ENCODE measurements at places on chromosomes 11 and 22.
A peak's percentile ranks its signal among the peaks of the same experiment; 100 is the strongest.

- DNase-seq: no peak
Observed at GRCh38 chr11:27471589-27472397, 797 bp downstream of the LGR4 start.

DNA sequence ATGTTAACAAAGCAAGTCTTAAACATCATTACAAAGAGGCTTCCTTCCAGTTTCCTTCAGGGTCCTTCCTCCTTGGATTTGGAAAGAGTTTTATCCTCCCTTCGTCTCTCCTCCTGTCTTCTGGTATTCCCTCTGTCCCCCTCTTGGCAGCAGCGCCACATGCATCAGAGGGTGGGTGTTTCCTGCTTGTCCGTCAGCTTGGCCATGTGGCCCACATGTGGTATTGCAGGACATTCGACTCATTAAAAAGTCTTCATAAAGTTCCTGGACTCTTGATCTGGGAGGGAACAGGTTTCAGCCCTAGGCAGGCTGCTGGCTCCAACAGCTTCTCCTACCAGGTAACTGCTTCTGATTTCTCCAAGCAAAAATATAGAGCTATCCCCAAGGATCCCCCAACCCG is 189.8 kb downstream of the CSNK2A3 start:
- no peak for DNase-seq

- no peak for DNase-seq
Observed at GRCh38 chr22:48434156-48434867, 1393.4 kb downstream of the BRD1 start.

DNA sequence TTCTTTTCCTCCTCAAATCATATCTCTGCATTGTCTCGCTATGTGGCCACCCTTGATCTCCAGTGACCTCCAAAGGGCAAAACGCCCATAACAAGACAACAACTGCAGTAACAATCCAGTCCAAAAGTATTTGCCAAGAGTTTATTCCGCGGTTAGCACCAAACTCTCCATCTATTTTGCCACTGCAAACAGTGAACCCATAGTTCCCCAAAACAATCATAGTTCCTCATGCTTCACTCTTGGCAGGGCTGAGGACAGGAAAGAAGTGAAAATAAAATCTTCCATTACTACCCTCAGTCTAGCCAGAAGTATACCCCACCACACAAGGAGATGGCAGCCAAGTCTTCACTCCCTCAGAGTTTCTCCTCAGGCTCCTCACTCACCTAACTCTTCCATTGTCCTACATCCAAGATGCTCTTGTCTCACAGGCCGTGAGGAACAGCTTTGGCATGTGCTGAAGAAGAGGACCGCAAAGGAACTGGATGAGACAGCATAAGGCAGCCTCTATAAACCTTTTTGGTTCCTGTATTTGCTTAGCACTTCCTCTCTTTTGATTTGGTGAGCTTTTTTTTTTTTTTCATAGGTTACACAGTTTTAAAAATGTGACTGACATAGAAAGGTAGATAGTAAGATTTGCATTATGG is at the start of gene LPXN:
Gene LPXN, minus strand, starts transcription at position 480 of the 644 bp plus-strand sequence. Its CDS starts 84 bp downstream, at position 396.
- DNase-seq: peak; percentile 37

DNA sequence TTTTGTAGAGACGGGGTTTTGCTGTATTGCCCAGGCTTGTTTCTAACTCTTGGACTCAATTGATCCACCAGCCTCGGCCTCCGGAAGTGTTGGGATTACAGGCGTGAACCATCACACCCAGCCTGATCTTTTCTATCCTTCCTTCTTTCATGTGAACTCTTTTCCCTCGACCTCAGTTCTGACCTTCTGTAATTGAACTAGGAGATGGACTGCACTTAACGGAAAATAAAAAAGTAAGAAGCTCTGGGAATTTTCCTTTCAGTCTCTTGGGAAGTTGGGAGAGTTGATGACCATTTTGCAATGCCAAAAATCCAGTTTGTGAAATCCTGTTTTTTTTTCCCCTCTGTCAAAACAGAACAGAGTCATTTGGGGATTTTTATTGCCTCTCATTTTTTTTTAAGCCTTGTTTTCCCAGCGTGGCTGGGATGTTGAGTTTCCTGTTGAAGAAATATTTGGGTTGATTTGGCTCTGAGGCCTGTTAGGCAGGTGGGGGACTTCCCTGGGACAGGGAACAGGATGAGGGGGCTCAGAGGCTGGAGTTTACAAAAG is 26.9 kb upstream of the CYB5R3 start:
- DNase-seq: no peak

- DNase-seq: no peak
Observed at GRCh38 chr11:19811380-19811779, 98.7 kb downstream of the NAV2 start.

- DNase-seq: no peak
Observed at GRCh38 chr11:7642747-7643146, 30.6 kb downstream of the CYB5R2 start.

- no peak for DNase-seq
Observed at GRCh38 chr11:76243193-76243956, 37.1 kb upstream of the WNT11 start.

- DNase-seq: no peak
Observed at GRCh38 chr11:113563766-113564526, 88.7 kb upstream of the DRD2 start.

DNA sequence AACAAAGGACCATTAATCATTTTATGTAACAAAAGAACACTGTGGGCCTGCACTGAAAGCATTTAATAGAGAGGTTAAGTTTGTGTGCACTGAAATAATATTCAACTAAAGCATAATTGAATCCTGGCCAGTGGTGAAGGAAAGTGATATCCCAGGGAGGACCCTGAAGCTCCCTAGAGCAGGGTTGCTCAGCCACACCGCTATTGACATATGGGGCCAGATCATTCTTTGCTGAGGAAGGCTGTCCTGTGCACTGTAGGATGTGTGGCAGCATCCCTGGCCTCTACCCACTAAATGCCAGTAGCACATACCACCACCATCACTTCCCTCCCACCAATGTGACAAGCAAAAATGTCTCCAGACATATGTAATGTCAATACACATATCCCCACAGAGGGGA is 166.1 kb upstream of the MTNR1B start:
- DNase-seq: no peak

- no peak for DNase-seq
Observed at GRCh38 chr11:11806074-11806473, 35.7 kb upstream of the USP47 start.

GRCh38 chr22:30167734-30168133 is 78.8 kb downstream of the LIF start:
- DNase-seq: no peak

DNA sequence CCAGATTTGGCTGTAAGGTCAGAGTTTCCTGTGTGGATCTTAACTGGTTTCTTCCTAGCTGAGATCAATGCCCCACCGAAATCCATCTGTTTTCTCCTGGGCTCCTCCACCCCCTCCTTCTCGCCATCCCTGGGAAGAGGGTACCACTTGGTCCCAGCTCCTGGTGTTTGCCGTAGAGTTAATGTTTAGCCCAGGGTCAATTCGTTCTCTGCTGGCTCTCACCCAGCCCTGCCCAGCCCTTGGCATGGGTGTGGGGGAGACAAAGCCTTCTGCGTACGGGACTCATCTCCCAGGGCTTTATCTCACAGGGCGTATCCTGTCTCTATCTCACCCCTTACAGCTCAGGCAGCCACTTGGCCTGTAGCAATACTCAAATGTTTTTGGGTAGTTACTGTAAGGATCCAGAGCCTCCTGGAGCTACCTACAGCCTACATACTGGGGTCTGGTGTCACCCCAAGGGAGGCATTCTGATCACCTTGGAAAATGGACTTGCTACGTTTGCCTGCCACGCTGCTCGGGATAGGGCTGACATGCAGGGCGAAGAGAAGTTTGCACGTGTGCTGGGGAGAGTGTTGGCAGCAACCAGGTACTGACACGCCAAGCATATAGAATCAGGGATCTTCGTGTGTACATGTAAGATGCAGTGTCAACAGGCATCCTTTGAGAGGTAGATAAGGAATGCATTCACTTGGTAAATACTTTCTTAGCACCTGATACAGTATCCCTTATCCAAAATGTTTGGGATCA is 66.1 kb downstream of the SCN3B start:
- no peak for DNase-seq

- no peak for DNase-seq
Observed at GRCh38 chr11:109130910-109131309, 291.1 kb upstream of the C11orf87 start.

- no peak for DNase-seq
Observed at GRCh38 chr11:68263444-68264035, 8.2 kb downstream of the C11orf24 start.

GRCh38 chr11:64121663-64122410 is 44.1 kb downstream of the MACROD1 start:
- DNase-seq: no peak

- DNase-seq: no peak
Observed at GRCh38 chr11:105823495-105824033, 198.5 kb downstream of the MSANTD4 start.

- DNase-seq: no peak
Observed at GRCh38 chr11:92413757-92414513, 189.3 kb downstream of the FAT3 start.

GRCh38 chr11:16899708-16900303 is 114.4 kb downstream of the PLEKHA7 start:
- DNase-seq: no peak

GRCh38 chr11:113673550-113674396 is 32.3 kb downstream of the TMPRSS5 start:
- no peak for DNase-seq

GRCh38 chr11:126284829-126285228 is 1.9 kb downstream of the TIRAP start:
- peak; percentile 69 for DNase-seq

DNA sequence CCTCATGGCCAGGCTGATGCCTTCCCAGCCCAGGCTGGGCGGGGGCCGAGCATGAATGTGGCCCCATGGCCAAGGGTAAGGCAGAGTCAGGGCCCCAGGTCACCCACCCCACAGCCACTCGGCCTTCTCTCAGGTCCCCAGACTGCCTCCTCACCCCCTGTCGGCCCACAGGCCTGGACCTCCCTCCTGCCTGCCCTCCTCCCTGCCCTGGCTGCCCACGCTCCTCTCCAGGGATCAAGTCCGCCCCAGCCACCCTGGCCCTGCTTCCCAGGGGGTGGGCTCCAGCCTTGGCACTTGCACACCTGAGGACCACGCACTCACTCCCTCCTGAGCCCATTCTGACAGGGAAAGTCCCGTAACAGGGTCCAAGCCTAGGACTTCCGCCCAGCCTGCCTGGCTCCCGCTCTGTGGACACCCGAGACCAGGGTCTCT is 37.8 kb upstream of the TH start:
- peak; percentile 8 for DNase-seq

DNA sequence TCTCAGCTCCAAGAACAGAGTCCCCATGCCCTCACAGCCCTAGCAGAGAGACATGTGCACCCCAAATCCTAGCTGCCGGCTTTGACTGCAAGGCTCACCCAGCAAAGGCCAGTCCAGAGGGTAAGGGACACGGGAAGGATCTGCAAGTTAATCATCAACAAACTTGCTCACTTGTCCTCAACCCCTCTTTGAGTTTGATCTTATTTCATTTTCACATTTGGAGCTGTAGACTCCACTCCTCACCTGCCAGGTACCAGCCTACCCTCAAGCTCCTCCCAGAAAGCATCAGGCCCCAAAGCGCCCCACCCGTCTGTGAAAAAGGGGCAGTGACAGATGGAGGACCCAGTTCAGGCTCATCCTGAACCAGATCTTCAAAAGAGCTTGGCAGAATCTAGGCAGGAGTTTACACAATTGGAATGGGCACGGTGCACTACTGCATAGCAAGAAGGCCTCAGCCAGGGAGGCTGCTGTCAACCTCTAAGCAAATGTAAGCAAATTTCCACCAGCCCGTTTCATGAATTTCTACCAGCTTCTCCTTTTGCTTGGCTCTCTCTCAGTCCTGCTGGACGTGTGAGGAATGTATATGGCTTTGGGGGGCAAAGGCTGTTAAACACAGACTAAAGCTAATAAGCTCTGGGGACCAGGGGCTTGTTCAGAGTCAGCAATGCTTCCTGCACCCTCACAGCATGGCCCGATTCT is 5.5 kb downstream of the EHD1 start:
- no peak for DNase-seq

GRCh38 chr11:131609337-131609736 is 238.9 kb downstream of the NTM start:
- no peak for DNase-seq

- no peak for DNase-seq
Observed at GRCh38 chr11:109849946-109850345, 243.2 kb upstream of the ZC3H12C start.

DNA sequence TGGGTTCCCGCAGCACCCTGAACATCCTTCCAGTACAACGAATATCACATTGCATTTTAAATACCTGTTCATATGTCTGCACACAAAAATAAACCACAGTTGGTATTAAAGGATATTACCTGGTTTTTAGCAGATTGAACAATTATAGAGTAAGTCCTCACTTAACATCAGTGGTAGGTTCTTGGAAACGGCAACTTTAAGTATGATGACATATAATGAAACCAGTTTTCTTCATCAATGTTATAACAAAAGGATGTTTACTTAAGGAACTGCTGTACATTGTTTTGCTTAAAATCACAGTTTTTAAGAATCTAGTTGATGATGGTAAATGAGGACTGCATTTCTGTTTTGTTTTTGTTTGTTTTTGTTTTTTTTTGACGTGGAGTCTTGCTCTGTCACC is 28.0 kb downstream of the TRIM66 start:
- no peak for DNase-seq

DNA sequence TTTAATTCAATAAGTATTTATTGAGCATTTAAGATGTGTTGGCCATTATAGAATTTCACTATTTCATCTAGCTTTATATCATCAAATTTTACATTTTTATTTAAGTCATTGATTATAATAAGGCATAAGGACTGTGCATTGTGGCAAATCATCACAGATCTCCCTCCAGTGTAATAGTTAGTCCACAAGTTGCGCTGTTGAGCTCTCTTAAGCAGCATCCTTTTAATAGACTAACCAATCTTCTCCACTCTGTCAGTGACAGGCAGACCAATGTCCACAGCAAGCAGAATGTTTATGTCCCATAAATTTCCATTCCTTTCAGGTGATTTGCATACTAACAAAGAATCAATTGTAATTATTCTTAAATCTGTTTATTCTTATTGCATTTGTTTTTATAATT is 595.3 kb upstream of the CCDC90B start:
- no peak for DNase-seq

GRCh38 chr22:42702675-42703074 is 18.0 kb downstream of the A4GALT start:
- no peak for DNase-seq

- no peak for DNase-seq
Observed at GRCh38 chr11:110096496-110096895, 3.3 kb downstream of the ZC3H12C start.

DNA sequence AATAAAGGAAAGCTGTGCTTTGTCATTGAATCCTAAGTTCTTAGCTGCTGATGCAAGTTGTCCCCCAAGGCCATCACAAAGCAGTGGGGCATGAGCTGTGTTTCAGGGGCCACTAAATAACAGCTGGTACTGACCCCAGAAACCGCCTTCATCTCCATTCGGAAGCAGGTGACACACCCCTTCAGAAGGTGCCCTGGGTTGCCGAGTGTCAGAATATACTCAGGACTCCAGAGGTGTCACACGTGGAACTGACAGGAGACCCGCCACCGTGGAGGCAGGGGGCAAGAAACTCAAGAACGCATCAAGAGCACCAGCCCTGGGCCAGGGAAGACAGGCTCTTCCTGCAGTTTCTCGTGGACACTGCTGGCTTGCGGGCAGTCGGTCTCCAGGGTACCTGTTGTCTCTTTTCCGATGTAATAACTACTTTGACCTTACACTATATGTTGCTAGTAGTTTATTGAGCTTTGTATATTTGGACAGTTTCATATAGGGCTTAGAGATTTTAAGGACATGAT is 41.5 kb downstream of the PPP2R1B start:
- no peak for DNase-seq

Measured in central memory CD8-positive, alpha-beta T cell (primary cell).